Activated naive CD4-positive, alpha-beta T cell treated with Interleukin-2 at 50 U/mL for 16 hours (primary cell): ENCODE measurements at places on chromosomes 2 and 18.

DNA sequence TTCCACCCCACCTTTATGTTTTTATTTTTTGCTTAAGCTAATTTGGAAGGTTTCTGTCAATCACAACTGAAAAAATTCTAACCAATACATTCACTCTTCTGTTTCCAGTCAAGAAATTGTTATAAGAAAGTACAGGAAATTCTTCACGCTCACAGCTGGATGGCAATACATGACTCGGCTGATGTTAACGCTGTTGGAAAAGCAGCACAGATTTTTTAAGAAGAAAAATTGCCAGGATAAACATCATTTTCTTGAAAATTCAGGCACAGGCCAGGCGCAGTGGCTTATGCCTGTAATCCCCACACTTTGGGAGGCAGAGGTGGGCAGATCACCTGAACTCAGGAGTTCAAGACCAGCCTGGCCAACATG, 46.1 kb downstream of the STPG4 start:
- DNase-seq, result no peak

GRCh38 chr2:132477436-132477835, 60.8 kb downstream of the GPR39 start:
- DNase-seq, result no peak

- no peak for DNase-seq
These were observed 127.5 kb upstream of the TNP1 start for GRCh38 chr2:216987252-216987821.

- no peak for DNase-seq
These were observed 127.8 kb downstream of the INHBB start for GRCh38 chr2:120473522-120474271.

DNA sequence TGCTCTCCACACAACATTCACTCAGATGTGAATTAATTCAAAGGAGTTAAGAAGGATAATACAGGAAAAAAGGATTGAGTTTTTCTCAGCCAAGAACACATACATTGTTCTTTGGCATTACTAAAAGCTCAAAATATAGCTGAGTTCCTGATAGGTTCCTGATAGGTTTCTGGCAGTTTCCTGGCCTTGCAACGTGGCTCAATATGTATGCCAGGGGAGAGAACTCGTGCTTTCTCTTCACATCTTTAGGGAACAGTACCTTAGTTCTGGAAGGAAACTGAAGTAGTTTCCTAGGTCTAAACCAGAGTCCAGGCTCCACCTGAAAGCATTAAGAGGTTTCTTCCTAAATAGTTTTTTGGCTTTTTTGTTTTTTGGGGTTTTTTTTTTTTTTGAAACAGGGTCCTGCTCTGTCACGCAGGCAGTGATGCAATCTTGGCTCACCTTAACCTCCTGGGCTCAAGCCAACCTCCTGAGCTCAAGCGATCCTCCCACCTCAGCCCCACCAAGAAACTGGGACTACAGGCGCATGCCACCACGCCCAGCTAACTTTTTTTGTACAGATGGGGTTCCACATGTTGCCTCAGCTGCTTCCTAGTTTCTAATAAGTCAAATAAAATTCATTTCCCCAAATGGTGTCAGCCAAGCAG, 42.8 kb downstream of the ESCO1 start:
- no peak for DNase-seq

GRCh38 chr2:98757904-98758421, 27.0 kb upstream of the MGAT4A start:
- DNase-seq, result peak; percentile 46

DNA sequence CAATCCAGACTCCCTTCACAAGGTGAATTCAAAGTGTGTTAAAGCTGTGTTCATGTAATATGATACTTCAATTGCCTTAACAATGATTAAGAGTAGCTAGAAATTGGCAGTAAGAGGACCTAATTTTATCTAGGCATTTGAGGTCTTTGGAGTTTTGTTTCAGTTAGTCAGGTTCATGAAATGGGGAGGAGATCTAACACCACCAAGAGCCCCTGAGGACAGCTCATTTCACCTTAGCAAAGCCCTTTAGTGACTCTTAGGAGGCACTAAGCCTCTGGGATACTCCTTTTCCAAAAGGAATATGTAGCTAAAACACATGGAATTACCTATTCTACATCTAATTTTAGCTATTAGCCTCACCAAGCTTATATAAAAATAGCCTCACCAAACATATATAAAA, 716.5 kb upstream of the RAB6C start:
- no peak for DNase-seq

GRCh38 chr2:124333784-124334183, 308.7 kb downstream of the CNTNAP5 start:
- no peak for DNase-seq

DNA sequence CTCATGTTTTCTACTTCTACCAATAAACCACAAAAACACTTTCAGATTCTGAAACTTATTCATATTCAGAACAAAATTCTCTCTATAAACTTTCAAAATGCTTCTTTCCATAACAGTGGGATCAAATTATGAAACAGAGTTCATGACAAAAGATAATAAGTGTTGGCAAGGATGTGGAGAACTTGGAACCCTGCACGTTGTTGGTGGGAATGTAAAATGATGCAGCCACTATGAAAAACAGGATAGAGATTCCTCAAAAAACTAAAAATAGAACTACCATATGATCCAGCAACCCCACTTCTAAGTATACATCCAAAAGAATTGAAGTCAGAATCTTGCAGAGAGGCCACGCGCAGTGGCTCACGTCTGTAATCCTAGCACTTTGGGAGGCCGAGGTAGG, 45.4 kb downstream of the GEMIN6 start:
- no peak for DNase-seq

- no peak for DNase-seq
These were observed 304.6 kb downstream of the MTX2 start for GRCh38 chr2:176573612-176574483.

DNA sequence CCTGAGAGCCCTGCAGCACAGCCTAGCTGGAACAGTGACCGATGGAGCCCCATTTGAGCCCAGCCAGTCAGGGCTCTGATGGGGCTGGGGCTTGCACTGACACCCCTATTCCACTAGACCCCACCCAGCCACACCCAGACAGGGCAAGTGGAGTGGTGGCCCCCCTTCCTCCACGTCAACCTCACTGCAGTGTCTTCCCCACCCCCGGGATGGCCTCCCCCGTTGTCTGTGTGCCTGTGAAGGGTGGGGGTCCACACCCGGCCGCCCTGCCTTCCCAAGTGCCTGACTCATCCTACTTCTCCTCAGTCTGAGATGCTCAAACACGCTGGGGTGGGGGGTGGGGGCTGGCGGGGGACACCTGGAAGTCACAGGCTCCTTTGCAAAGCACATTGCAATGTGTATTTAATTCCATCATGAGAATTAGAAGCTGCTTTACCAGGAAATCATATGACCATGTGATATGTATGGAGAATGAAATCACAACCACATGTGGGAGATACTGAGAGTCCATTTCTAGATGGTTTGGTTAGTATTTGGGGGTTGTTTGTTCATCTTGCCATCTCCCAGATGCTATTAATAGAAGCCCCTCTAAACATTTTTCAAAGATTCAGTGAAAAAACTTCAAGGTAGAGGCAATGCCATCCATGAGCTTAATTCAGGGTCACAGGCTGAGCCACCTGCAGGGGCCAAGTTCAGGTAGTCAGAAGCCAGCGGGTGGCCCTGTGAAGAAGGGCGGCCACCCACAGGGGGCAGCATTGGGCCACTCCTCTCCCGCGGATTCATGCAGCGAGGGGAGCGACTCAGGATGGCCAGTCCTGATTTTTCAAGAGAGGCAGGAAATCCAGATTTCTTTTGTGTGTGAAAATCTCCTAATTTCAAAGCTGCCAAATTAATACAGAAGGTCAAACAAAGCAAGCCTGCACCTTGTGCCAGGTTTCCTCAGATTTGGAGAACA, 22.7 kb upstream of the GMPPA start:
- peak; percentile 60 for DNase-seq

- DNase-seq, result no peak
These were observed 17.1 kb downstream of the HS6ST1 start for GRCh38 chr2:128301501-128301966.

DNA sequence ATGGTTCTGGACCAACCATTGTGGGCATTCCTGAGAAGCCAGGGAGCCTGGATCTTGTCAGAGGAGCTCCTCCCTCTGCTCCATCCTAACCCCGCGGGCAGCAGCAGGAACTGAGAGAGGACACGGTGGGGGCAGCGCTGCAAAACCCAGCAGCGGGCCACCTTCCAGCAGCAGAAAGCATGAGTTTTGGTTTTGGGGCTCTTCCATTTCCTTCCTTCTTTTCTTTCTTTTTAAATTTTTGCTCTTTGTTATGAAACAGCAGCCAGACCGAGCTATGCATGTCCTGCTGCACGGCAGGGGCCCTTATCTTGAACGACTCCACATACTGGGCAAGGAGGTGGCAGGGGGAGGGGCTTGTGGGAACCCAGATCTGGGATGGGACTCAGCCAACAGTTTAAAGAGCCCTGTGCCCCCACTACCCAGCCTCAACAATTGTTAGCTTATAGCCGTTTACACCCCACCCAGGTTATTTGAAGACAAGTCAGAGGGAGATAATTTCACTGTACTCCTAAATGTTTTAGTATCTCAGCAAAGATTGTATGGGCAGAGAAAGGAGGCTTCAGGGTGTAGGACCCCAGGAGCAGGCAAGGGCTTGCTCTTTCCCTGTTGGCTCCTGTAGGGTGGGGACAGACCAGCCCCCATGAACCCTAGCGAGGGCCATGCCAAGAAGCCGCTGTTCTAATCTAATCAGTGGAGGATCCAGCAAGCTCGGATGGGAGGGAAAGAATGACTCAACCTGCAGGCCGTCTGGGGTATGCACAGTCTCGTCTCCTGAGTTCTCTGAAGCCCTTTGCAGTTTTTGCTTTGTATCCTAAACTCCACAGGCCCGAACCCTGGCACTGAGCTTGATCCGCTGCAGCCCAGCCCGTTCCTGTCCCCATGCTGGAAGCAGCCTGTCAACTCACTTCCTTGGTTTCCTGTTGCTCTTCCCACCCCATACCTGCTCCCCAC, 75.3 kb downstream of the LRRFIP1 start:
- no peak for DNase-seq

- no peak for DNase-seq
These were observed 138.4 kb upstream of the HDAC4 start for GRCh38 chr2:239539083-239539775.

- no peak for DNase-seq
These were observed 99.4 kb upstream of the BCL11A start for GRCh38 chr2:60652832-60653340.

GRCh38 chr2:171389325-171389724, 44.5 kb downstream of the METTL8 start:
- DNase-seq, result no peak

DNA sequence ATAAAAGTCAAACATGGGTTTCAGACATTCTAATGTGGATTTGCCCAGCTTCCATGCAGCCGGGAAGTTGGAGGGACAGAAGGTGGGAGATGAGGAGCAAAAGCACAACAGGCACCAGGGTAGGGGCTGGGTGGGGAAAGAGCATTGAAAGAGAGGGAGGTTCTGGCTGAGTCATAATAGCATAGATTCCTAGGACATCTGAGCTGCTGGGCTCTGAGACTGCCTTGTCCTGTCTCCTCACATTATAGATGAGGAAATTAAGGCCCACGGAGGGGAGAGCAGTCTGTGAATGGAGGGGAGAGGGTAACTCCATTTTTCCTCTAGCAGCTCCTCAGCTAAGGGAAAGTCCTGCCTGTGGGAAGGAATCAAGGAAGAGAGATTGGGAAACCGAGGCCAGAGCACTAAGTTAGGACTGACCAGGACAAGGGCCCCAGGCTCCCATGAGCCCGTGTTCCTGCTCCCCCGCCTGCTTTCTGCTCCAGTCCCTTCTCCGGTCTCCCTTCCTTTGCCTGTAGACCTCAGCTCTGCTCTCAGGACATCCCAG, 26.2 kb downstream of the SH2D6 start:
- DNase-seq, result no peak

DNA sequence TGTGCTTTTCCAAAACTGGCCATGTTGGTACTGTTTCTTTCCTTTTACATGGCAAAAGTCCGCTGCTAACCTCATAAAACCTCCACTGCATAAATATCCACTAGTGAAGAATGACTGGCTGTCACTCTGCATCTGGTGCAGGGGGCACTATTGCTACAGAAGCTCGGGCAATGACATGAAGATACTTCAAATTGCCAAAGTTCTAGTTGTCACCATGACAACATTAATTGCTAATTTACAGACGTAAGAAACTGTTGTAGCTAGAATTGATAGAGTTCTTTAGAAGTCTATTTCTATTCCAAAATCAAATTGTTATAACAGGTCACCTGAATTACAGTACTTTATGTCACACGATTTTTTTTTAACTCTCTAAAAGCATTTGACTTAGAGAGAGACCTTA, 845 bp downstream of the CFAP210 start:
- DNase-seq, result no peak

DNA sequence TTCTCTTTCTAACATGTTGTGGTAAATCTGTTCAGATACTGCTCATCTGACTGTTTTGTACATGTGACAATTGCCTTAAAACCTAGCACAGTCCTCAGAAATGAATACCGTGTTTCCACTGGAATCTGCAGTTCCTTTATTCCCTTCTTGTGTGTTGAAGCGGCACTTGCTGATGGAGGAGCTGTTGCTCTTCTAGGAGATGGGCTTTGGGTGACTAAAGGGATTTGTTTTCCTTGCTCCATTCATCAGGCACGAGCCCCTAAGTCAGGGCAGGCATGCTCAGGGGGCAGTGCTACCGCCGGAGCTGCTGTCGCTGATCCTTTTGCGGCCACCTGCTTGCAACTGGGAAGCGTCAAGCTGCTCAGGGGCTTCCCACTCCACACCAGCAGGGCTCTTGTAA, 32.5 kb upstream of the CEP68 start:
- DNase-seq, result no peak

DNA sequence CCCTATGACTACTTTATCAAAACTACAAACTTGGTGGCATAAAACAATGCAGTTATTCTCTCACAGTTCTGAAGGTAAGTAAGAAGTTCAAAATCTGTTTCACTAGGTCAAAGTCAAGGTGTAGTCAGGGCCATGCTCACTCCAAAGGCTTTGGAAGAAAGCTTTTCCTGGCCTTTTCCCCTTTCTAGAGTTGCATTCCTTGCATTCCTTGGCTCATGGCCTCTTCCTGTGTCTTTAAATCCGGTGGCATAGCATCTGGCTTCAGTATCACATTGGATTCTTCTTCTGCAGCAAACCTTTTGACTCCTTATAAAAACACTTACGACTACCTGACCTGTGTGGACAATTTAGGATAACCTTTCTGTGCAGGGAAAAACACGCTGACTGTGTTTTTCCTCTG, 543.5 kb upstream of the HNMT start:
- DNase-seq, result no peak

DNA sequence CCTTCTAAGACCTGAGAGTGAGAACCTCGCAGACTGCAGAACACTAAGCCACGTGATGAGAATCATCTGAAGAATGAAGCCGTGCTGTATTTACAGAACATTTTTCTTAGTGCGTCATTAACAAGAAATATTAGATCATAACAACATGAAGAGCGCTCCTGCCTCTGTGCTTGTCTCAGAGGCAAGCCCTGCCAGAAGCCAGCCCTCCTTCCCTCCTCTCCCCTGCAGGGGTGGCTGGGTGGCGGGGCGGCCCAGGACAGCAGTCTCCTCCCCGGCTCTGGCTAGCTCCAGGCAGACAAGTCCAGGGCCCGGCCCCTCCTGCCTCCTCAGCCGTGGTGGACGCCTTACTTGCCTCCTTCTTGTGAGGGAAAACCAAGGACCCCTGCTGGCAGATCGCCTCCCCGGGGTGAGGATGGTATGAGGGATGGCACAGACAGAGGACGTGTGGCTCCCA, 262.7 kb downstream of the TWIST2 start:
- no peak for DNase-seq
